Stimulated activated CD8-positive, alpha-beta memory T cell treated with anti-CD3 and anti-CD28 coated beads, Interleukin-2, amount 100 ng/mL, for 1 hour (primary cell): ENCODE measurements at places on chromosomes 6 and 20.

- DNase-seq: no peak
Observed at GRCh38 chr20:50387996-50388332, 122.2 kb upstream of the PTPN1 start.

DNA sequence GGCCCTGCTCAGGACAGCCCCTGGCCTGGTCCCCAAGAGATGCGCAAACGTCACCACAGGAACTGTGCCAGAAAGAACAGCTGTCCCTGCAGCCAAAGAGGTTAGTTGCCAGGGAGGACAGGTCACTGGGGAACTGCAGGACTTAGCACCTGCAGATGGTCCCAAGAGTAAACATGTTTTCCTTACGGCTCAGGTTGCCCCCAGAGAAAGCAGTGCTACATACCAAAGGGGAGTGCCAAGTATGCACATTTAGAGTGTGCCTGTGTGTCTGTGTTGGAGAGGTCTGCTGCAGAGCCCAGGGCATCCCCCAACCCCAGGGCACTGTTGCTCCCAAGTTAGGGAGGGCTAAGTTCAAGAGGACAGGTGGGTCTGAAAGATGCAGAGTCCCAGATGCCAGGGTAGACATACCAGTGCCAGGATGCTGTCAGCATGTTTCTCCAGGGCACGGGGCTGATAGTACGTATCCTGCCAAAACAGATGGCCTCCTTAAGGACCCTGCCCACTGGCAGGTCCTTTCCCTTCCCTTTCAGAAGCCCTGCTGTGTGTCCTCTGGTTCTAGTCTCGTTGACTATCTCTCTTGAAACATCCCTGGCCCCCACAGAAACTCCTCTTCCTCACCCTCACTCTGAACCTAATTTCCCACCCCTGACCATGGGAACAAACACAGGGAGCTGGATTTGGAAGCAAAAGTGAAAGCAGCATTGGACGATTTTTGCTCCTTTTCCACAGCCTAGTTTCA lies 1.3 kb downstream of the ABHD16A start:
- no peak for DNase-seq

GRCh38 chr6:75893058-75893775 lies 144.2 kb downstream of the MYO6 start:
- no peak for DNase-seq

- no peak for DNase-seq
Observed at GRCh38 chr20:19901226-19901625, 115.9 kb upstream of the NAA20 start.

DNA sequence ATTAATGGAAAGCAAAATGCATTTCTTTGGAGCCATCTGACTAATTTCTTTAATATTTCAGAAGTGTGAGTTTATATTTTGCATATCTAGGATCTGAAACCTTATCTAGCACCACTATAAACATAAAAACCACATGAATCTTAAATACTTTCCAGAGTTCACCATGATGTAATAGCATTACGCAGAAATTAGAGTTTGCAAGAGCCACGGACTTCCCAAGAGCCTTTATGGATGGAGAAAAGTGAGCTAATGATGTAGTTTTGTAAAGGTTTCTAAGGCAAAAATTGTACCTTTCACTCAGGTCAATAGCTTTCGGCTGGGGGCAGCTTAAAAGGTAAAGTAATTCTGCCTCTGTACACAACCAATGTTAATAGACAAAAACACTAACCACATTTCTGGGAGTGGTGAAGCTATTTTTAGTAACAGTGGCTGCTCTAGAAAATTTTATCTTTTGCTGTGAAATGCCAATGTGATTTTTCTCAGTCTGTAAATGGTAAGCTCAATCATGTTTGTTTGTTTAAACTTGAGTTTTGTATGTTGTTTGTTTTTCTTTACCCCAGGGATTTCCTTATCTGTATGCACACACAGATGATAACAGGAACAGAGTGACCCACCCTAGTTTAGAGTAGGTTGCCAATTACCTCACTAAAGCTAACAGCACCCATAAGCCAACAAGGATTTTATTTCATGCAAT lies 80.5 kb downstream of the FILIP1 start:
- DNase-seq: no peak

DNA sequence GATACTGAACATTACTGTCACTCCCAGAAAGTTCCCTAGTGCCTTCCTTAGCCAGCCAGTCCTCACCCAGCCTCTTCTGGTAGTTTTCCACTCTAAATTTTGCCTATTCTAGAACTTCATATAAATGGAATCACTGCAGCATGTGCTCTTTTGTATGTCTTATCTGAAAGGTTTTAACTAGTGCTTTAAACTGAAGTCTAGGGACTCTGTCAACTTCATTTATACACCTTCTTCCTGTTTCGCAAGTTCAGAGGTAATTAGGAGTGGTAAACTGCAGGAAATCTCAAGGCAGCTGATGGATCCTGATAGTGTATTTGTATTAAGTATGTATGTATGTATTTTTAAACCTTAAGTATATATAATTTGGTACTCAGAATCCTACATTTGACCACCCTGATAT lies 94.3 kb downstream of the TCP11 start:
- DNase-seq: no peak

DNA sequence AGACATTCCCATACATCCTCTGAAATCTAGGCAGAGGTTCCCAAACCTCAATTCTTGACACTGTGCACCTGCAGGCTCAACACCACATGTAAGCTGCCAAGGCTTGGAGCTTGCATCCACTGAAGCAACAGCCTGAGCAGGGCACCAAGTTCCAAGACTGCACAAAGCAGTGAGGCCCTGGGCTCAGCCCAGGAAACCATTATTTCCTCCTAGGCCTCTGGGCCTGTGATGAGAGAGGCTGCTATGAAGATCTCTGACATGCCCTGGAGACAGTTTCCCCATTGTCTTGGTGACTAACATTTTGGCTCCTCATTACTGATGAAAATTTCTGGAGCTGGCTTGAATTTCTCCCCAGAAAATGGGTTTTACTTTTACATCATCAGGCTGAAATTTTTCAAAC lies 107.5 kb upstream of the SAMD5 start:
- DNase-seq: no peak

- no peak for DNase-seq
Observed at GRCh38 chr6:133992992-133993680, 40.1 kb downstream of the TBPL1 start.

GRCh38 chr6:40792183-40792582 lies 205.0 kb upstream of the LRFN2 start:
- no peak for DNase-seq

DNA sequence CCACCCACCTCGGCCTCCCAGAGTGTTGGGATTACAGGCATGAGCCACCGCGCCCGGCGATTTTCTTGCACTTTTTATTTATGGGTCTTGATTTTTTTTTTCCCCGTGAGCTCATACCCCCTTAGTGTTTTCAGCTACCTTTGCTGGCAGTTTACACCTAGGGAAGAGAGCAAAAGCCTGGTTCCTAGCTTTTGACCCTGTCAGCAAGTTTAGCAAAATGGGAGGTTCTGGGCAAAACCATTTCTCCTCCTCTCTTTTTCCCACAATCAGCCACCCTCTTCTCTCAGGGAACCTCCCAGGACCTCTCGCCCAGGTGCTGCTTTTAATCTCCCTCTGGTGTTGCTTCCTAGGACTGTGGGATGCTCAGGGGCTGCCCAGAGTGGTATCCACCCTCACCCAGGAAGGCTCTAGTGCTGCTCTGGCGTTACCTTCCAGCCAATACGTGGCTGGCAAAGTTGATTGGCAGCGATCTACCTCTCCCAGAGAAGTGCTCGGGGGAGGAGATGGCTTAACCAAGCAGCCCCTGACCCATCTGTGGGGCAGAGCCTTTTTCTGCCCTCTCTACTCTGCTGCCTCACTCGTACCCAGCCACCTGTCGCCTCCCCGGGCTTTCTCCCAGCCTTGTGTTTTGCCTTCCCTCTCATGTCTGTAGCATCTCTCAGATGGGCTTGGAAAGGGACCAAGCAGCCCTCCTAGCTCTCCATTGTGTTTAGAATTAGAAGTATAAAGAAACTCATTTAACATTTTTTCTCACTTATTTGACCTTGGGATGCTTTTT lies 37.4 kb downstream of the KAT14 start:
- no peak for DNase-seq

DNA sequence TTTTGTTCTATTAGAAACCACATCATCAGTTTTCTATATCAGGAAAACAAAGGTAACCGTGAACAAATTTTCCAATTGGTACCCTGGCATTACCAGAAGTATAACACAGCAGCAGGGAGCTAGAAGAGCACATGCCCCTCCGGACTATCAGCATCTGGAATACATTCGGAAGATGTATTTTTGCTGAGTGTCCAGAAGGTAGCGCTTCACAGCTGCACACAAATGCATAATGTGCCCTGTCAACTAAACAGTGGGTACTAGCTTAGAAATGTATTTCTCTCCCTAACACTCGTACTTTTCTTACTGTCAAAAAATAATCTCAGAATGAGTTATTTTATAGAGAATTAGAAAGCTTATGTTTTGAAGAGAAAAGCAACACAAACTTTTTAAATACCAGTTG lies 77.6 kb downstream of the HUS1B start:
- DNase-seq: no peak

- DNase-seq: no peak
Observed at GRCh38 chr6:11601776-11602605, 64.4 kb downstream of the TMEM170B start.

- no peak for DNase-seq
Observed at GRCh38 chr20:44532981-44533331, 11.1 kb upstream of the SERINC3 start.

- no peak for DNase-seq
Observed at GRCh38 chr20:23129891-23130621, 43.9 kb upstream of the CD93 start.

DNA sequence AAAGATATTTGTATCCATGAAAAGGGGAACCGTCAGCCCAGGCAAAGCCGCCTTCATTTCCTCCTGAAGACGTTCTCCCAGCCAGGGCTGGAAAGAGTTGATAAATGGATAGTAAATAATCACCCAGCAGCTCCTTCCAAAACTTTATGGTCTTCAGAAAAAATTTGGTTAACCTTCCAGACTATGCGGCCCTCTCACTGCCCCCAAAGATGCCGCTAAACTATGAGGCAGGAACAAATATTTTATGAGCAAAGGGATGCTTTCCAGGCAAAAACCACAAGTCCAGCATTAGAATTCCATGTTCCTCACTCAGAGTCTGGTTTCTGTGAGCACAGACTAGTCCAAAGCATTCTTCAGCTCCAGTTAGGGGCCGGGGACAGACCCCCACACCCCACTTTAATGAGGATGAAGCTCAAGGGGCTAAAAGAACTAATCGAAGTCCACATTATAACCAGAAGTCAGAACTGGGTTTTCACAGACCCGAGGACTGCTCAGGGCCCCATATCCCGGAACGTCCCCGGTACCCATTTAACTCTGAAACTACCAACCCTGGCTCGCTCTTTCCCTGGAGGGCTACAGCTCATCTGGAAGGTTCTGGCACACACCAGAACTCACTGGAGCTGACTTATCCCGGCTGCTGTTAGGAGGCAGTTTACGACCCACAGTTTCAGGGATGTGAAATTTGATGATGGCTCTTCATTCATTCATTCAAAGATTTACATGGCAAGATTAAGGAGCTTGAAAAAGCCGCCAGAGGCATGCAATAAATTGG lies 29.4 kb downstream of the BMP7 start:
- no peak for DNase-seq

GRCh38 chr6:103114582-103114981 lies 1721.1 kb downstream of the GRIK2 start:
- DNase-seq: no peak

DNA sequence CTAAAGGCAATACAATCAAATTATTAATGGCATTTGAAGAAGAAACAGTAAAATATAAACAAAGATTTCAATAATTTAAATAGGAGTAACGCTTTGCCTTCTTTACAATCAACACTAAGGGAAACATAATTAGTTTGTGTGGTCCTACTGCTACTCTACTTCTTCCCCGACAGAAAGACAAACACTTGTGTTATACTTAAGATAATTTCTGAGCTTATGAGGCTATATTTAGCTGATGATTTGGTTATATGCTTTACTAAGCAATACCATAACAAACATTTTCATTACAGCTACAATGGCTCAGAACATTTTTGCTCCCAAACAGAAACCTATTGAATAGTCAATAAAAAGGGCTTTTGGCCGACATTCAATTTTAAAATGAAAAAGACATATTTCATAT lies 1217.2 kb upstream of the GJE1 start:
- no peak for DNase-seq

DNA sequence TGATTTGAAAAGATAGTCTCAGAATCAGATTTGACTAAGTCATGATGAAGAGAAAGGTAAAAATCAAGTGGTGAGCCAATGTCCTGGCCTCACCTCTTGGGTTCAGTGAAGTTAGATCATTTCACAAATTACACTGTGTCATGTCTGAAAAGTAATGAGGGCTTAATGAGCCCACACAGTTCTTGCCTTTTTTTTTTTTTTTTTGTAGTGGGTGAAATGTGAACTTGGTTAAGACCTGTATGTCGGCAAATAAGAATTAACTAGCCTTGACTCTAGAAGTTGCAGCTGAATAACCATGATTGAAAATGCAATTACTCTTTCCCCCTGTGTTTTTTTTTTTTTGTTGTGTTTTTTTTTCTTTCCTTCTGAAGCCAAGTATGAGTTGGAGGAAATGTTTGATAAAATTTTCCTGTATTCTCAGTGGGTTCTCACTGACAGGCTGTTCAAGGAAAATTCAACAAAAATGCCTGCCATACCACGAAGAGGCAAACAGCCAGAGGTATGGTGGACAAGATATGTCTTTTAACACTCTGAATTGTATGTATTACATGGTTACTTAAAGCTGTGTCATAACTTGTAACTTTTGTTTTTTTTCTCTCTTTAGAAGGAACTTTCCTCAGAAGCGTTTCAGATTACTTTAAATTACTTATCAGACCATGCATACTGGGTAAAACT lies 135.2 kb upstream of the MLIP start:
- DNase-seq: no peak

GRCh38 chr6:18142591-18142861 lies 12.4 kb downstream of the TPMT start:
- no peak for DNase-seq

DNA sequence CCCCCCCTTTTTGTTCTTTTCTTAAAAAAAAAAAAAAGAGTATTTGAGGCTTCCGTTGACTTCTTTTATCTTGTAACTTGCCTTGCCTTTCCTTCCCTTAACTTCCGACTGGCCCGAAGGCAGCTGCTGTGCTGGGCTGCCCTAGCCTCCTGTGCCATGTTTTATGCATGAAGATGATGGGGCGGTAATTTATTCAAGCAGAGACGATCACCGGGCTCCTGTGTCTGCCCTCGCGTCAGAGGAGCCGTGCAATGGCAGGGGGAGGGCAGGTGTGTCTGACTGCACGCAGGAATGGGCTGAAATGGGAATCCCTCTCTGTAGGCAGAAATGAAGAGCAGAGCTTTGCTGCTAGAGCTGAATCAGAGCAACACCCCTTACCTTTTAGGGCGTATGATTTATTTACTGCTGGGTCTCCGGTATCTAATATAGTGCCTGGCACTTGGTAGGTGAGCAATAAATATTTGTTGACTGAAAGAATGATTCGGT lies 106.3 kb upstream of the RIPOR2 start:
- no peak for DNase-seq

DNA sequence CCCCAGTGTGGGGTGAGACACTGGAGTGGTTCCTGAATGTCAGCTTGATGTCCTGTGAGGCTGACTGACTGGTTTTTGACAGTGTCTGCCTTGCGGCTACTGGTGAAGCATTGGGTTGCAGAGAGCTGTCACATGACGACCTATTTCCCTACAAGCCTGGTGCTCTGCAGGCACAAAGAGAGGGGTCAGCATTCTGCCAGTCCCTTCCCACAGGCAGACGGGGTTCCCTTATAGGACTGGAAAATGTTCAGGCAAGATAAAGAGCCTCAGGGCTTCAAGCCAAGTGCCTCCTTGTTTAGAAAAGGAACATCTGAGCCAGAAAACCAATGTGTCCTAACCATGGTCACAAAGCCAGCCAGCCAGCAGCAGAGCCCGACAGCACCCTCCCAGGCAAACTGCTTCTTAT lies 11.0 kb downstream of the LY86 start:
- no peak for DNase-seq

- no peak for DNase-seq
Observed at GRCh38 chr20:48298851-48299484, 513.7 kb upstream of the SULF2 start.
